ENCODE measurements at places on chromosomes 7 and 10. TPM values are rescaled to one million over a fixed set of nuclear protein-coding genes. Genes with fewer than 3 reads are reported as not detected.

- DNase-seq = no peak
These were observed 71.0 kb upstream of the NKX6-2 start for GRCh38 chr10:132856869-132857524.

DNA sequence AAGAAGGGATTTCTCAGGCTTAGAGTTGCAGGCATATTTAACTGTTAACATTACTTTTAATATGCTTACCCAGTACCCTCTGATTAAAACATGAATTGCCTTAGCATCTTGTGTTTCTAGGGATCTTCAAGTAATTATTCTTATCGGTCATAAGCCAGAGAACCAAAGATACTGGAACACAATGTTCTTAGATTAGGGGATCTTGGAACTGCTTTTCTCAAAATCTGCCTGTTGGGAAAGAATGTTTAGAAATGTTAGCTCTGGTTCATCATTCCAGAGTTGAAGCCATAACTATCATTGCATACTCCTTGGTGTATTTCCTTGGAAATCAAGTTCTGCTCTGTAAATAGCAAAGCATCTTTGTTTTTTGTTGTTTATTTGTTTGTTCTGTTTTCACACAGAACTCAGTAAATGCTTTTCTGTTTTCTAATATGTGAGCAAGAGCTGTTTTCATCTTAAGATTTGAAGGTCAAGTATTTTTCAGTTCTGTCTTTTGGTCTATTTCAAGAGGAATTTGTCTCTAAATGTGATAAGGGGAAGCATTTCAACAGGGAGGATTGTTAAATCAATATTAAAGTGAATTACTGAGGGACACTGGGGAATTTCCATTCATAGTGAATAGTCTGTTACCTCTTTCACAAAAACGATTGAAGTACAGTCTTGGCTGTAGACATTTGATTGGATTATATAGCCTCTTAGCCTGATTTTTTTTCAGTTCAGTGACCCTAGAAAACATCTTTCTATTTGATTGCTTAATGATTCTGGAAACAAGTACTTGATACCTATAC lies 103.2 kb upstream of the CYP26C1 start:
- peak; percentile 55 for DNase-seq

GRCh38 chr10:106395041-106395749 lies 769.3 kb downstream of the SORCS1 start:
- peak; percentile 23 for DNase-seq

DNA sequence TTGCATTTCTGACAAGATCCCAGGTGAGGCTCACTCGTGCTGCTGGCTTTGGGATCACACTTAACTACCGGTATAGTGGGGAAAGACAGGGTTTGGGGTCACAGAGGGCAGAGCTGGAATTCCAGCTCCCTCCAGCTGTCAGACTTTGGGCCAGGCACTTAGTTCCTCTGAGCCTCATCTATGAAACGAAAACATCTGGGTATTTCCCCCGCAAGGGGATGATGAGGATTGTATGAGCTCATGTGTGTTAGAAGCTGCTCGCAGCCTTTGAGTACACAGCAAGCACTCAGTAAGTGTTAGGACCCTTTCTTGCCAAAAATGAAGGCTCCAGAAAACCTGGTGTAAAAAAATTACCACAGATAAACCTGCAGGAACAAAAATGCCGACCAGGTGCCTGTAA lies 66.1 kb downstream of the PRPF18 start:
- no peak for DNase-seq

DNA sequence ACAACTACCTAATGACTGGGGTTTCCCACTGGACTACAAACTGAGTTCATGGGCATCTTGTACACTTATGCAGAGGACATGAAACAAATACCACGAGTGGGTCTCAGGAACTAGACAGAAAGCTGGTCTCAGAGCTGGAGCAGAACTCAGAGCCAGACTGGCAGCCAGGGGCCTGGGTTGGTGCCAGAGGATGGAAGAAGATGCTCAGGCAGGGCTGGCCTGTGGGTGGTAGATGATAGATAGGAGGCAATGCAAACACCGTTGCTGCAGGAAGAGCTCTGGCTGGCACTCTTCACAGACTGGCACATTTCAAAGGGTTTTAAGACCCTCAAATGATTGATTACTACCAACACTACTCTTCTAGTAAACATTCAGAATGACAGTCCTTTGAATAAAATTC lies 28.8 kb downstream of the ENO4 start:
- no peak for DNase-seq

GRCh38 chr7:85095806-85096205 lies 91.0 kb downstream of the SEMA3D start:
- no peak for DNase-seq

Gene GLI3
- total RNA-seq = 4.3 TPM

- DNase-seq = no peak
These were observed 270.1 kb downstream of the PHF14 start for GRCh38 chr7:11243739-11244138.

- peak; percentile 90 for DNase-seq
These were observed 624.7 kb upstream of the IGFBP3 start for GRCh38 chr7:46545790-46546189.

Gene ZNF398
- total RNA-seq = 16.1 TPM

Gene SYT15B
- total RNA-seq = not detected

GRCh38 chr10:22427890-22428571 lies 82.7 kb downstream of the SPAG6 start:
- DNase-seq = peak; percentile 91

DNA sequence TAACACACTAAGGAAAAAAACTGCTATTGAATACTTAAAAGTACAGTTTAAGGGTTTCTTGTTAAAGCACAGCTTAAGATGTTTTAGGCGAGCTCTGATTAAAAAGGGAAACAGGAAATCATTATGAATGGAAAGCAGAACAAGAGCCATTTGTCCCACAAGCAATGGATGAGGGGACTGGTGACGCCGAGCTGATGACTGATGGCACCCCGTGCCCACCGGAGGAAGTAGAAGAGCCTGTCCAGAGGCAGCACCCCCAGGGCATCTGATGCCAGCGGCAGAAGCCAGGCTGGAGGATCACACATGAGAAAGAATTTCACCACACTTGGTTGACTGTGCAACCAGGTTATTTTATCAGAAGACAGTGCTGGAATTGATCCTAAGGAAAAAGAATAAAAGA lies 15.0 kb upstream of the INSIG1 start:
- no peak for DNase-seq

GRCh38 chr7:55066524-55066923 lies 47.7 kb downstream of the EGFR start:
- peak; percentile 42 for DNase-seq

Gene SLC29A4
- 2.2 TPM for total RNA-seq

Gene ACBD7
- 1.3 TPM for total RNA-seq

Gene NKX2-3
- not detected for total RNA-seq

Gene CALML5
- total RNA-seq = not detected

Gene GOLGA7B
- total RNA-seq = not detected

- peak; percentile 61 for DNase-seq
These were observed 32.4 kb upstream of the MTPN start for GRCh38 chr7:136009488-136010079.

Gene LRRC17
- total RNA-seq = 70.0 TPM

All from fibroblast of villous mesenchyme (primary cell).